ENCODE measurements at places on chromosomes 6 and 20.

GRCh38 chr20:62179162-62179504 is 3.7 kb upstream of the MTG2 start:
- no peak overlapping the region for H3K27ac ChIP-seq
- H3K36me3 ChIP-seq, result peaks cover 9% of the 10 kb centered on the region
- no peaks in the 10 kb centered on the region for H3K27me3 ChIP-seq
- peaks cover 13% of the 10 kb centered on the region for H3K4me1 ChIP-seq

DNA sequence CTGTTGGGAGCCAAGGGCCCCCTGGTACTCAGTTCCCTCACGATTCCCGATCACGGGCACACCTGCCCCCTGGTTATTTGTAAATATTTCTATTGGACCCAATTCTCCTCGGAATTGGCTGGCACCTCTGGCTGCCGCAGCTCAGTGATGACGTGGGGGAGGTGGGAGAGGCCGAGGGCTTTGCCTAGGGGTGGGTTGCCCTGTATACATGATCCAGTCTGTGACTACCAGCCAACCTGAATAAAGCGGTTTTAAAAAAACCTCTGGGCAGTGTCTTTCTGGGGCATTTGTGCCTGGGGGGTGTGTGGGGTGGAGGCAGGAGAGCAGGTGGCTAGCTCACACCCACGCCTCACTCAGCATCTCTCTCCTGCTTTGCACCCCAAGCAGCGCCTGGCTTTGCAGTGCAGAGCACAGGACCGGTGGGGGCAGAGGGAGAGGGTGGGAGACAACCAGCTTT is 42.2 kb downstream of the VSTM2L start:
- H3K4me3 ChIP-seq, result no peak overlapping the region
- H3K4me1 ChIP-seq, result no peaks in the 10 kb centered on the region
- no peak for DNase-seq
- no peak overlapping the region for H3K27ac ChIP-seq
- no peaks in the 10 kb centered on the region for H3K27me3 ChIP-seq

- H3K27ac ChIP-seq, result peak overlapping the region; percentile 42
- peaks cover 6% of the 10 kb centered on the region for H3K36me3 ChIP-seq
- DNase-seq, result no peak
- H3K4me3 ChIP-seq, result peak overlapping the region; percentile 61
- no peaks in the 10 kb centered on the region for H3K27me3 ChIP-seq
These were observed 2.1 kb downstream of the ZMYND8 start for GRCh38 chr20:47354464-47354713.

DNA sequence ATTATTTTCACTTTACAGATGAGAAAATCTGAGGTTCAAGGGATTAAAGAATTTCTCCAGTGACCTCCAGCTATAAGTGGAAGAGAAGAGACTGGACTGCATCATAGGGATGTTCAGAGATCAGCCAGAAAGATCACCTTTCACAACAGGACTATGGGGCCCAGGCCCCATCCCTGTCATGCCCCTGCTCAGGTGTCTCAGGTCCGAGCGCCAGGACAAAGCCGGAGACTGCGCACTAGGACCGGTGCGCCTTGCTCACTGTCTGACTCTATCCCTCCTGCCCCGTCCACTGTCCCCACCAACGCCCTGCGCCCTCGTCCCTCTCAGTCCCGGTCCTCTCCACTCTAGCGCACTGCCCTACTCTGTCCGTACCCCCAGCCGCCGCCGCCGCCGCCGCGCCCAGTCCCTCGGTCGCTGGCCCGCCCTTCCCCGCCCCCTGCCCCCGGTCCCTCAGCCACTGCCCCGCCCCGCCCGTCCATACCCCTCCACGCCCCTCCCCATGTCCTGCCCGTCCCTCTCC is 521 bp upstream of the RAD21L1 start:
- peaks cover 18% of the 10 kb centered on the region for H3K4me1 ChIP-seq
- H3K27ac ChIP-seq, result no peak overlapping the region
- DNase-seq, result no peak
- no peaks in the 10 kb centered on the region for H3K36me3 ChIP-seq

Measured in CD4-positive, alpha-beta T cell (primary cell).